Fibroblast of lung (primary cell): ENCODE measurements at places on chromosomes 11 and 22. TPM values are rescaled to one million over a fixed set of nuclear protein-coding genes. Genes with fewer than 3 reads are reported as not detected.

GRCh38 chr11:60792521-60792920 is 7.4 kb downstream of the MS4A10 start:
- no peaks in the 10 kb centered on the region for H3K4me1 ChIP-seq
- no peak overlapping the region for H3K4me3 ChIP-seq
- no peaks in the 10 kb centered on the region for H3K36me3 ChIP-seq
- no peak overlapping the region for H3K27ac ChIP-seq

DNA sequence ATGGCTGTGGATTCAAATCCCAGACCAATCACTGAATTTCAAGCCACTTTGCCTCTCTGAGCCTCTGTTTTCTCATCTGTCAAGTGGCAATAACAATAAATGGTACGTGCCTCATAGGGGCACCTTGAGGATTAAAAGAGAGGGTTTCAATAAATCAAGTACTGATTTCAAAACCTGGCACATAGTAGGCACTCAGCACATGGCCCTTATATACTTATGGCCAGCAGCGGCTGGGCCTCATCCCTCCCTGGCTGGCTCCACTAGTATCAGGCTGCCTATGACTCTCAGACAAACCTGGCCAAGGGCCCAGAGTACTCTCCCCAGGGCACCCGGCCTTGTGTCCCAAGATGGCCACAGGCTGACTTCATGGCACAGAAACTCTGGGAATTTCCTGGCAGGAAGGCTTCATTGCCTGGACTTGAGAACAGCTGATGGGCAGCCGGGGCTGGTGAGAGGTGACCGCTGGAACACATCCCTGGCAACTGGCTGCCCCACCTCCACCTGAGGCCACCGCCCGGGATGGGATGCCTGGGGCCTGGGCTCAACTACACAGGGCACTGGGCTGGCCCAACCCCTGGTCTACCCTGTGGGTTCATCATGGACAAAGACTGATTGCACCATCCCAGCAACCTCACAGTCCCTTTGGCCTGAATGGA is 3.4 kb downstream of the FADS3 start:
- peak; percentile 86 for DNase-seq
- peaks cover 2% of the 10 kb centered on the region for H3K36me3 ChIP-seq
- no peak overlapping the region for H3K4me3 ChIP-seq
- no peaks in the 10 kb centered on the region for H3K27me3 ChIP-seq
- peak overlapping the region; percentile 64 for H3K27ac ChIP-seq
- H3K4me1 ChIP-seq = peaks cover 3% of the 10 kb centered on the region

- no peak for DNase-seq
- H3K27ac ChIP-seq = no peak overlapping the region
- H3K27me3 ChIP-seq = no peaks in the 10 kb centered on the region
- H3K36me3 ChIP-seq = no peaks in the 10 kb centered on the region
- H3K4me1 ChIP-seq = no peaks in the 10 kb centered on the region
These were observed 14.0 kb downstream of the B3GAT1 start for GRCh38 chr11:134398079-134398444.

DNA sequence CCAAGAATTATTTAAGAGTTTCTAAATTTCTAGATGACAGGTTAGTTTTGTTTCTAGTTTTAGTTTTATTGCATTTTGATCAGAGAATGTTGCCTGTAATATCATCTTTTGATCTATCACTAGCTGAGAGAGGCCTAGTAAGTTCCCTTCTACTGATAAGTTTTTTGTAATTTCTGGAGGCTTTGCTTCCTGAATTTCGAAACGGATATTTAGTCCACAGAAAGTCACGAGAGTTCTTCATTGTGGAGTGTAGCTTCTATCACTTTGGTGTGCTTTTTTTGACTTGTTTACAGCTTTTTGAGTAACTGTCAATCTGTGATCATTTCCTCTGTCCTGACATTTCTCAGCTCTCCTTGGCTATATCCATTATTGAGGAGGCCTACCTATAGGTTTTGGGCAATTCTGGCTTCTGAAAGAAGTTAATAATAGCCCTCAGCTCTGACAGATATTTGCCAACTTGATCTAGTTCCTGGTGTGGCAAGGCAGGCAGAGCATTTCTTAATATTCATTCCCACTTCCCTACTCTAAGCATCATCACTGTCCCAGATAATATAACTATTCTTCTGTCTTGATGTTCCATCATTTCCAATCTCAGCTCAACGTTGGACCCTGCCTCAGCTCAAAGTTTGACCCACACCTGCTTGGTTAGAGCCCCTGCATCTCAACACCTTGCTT is 171.3 kb downstream of the BLID start:
- H3K4me1 ChIP-seq = no peaks in the 10 kb centered on the region
- H3K36me3 ChIP-seq = no peaks in the 10 kb centered on the region
- H3K4me3 ChIP-seq = no peak overlapping the region
- DNase-seq = no peak
- no peak overlapping the region for H3K27ac ChIP-seq

- no peaks in the 10 kb centered on the region for H3K27me3 ChIP-seq
- peaks cover 25% of the 10 kb centered on the region for H3K36me3 ChIP-seq
- H3K4me3 ChIP-seq = peak within 1 kb of the TSS; percentile 88
- H3K27ac ChIP-seq = peak within 1 kb of the TSS; percentile 79
- peak; percentile 96 for DNase-seq
These were observed at the start of gene PIM3 for GRCh38 chr22:49960159-49961004. TSS of gene PIM3 (plus strand) at chr22:49960772. CDS start at chr22:49960948, 176 bp downstream.

Gene NTM
- total RNA-seq = 9.2 and 28.6 TPM in 2 replicates

GRCh38 chr11:126634963-126635362 is 279.5 kb downstream of the ST3GAL4 start:
- H3K27ac ChIP-seq = no peak overlapping the region
- no peaks in the 10 kb centered on the region for H3K27me3 ChIP-seq
- DNase-seq = no peak
- H3K4me1 ChIP-seq = peaks cover 7% of the 10 kb centered on the region
- H3K36me3 ChIP-seq = no peaks in the 10 kb centered on the region
- no peak overlapping the region for H3K4me3 ChIP-seq

- peaks cover 2% of the 10 kb centered on the region for H3K4me1 ChIP-seq
- H3K27ac ChIP-seq = no peak overlapping the region
- no peaks in the 10 kb centered on the region for H3K36me3 ChIP-seq
- H3K4me3 ChIP-seq = no peak overlapping the region
- no peaks in the 10 kb centered on the region for H3K27me3 ChIP-seq
- DNase-seq = no peak
These were observed 103.1 kb downstream of the NAT10 start for GRCh38 chr11:34208266-34209135.

DNA sequence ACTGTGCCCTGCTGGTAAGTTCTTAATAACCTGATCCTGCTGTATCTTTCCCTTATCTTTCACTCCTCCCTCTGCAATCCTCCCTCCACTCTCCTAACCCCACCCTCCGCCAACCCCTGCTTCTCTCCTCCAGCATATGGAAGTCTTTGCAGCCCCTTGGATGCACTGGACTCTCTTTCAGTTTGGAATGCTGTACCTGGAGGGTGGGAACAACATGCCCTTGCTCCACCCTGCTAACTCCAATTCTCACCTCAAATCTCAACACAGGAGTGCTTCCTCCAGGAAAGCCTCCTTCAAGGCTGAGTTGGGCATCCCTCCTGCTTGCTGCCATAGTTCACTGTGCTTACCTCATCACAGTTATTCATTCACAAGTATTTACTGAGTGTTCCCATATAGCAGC is 52.8 kb upstream of the LDLRAD3 start:
- no peaks in the 10 kb centered on the region for H3K36me3 ChIP-seq
- H3K4me1 ChIP-seq = no peaks in the 10 kb centered on the region
- no peaks in the 10 kb centered on the region for H3K27me3 ChIP-seq
- H3K27ac ChIP-seq = no peak overlapping the region
- H3K4me3 ChIP-seq = no peak overlapping the region

- no peaks in the 10 kb centered on the region for H3K27me3 ChIP-seq
- peaks cover 47% of the 10 kb centered on the region for H3K4me1 ChIP-seq
- H3K4me3 ChIP-seq = peak overlapping the region; percentile 98
- peak overlapping the region; percentile 97 for H3K27ac ChIP-seq
- H3K36me3 ChIP-seq = peaks cover 55% of the 10 kb centered on the region
These were observed 64.3 kb upstream of the PPARA start for GRCh38 chr22:46085828-46086576.

Gene POU2AF1
- 0.17 TPM in 1 of 2 replicates, not detected in the other for total RNA-seq

DNA sequence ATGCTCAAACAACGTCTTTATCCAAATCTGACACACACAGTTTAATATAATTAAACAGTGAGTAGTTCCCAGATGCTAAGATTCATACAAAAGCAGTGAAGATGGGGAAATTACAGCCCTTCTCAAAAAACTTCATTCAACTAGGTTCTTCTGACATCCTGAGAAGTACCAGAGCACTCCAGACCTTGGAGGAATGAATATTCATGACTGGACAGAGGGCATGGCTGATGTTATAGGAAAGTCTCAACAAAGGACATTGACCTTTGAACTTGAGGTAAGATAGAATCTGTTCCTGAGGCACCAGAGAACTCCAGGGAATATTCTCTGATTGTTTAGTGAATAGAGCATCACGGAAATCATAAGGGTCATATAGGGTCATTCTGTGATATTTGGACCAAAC is 106.4 kb upstream of the SLC5A12 start:
- no peaks in the 10 kb centered on the region for H3K36me3 ChIP-seq
- H3K4me1 ChIP-seq = peaks cover 4% of the 10 kb centered on the region
- no peaks in the 10 kb centered on the region for H3K27me3 ChIP-seq
- no peak for DNase-seq
- peak overlapping the region; percentile 27 for H3K27ac ChIP-seq

Gene OR52I2
- total RNA-seq = not detected in 2 replicates

DNA sequence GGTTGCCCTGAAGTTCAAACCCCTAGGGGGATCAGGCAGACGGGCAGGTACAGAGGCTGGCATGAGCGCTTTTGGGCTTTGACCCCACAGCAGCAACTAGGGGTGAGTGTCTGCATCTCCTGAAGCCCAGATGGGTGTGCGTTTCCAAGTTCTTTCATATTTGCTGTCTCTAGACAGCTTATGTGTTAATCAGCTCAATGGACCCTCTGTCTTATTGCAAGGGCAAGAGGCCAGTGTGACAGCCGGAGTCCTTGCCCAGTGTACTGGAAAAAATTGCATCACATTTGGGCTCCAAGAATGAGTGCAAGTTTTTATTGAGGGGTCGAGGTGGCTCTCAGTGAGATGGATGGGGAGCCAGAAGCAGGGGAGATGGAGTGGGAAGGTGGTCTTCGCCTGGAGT is 1863.7 kb upstream of the RAG2 start:
- H3K4me3 ChIP-seq = no peak overlapping the region
- H3K36me3 ChIP-seq = no peaks in the 10 kb centered on the region
- no peak overlapping the region for H3K27ac ChIP-seq
- H3K27me3 ChIP-seq = no peaks in the 10 kb centered on the region

Gene UPK3A
- not detected in 2 replicates for total RNA-seq

Gene TUBA8
- total RNA-seq = 0.51 and 0.83 TPM in 2 replicates

Gene P2RY2
- under 0.01 and 0.17 TPM in 2 replicates for total RNA-seq

DNA sequence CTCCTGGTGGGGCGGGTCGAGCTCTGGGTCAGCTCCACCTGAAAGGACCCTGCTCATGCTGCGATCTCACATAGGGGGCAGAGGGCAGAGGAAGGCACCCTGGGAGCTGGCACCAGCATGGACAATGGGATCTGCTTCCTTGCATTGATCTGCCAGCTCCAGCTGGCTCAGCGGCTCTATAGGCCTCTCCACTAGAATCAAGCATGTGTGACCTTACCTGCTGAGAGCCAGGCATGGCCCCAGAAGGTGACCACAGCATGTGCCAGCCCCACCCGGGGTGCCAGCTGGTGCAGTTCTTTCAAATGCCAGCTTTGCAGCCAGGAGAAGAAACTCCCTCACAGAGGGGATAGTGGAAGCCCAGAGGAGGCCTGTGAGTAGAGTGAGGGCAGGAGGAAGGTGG is 22.0 kb upstream of the KLHL35 start:
- peaks cover 6% of the 10 kb centered on the region for H3K4me1 ChIP-seq
- H3K27ac ChIP-seq = no peak overlapping the region
- DNase-seq = no peak
- no peak overlapping the region for H3K4me3 ChIP-seq
- peaks cover 2% of the 10 kb centered on the region for H3K27me3 ChIP-seq
- H3K36me3 ChIP-seq = no peaks in the 10 kb centered on the region

GRCh38 chr11:73163638-73164174 is 21.6 kb upstream of the FCHSD2 start:
- no peak overlapping the region for H3K27ac ChIP-seq
- H3K4me3 ChIP-seq = no peak overlapping the region
- DNase-seq = no peak

- H3K4me1 ChIP-seq = peaks cover 12% of the 10 kb centered on the region
- H3K27ac ChIP-seq = no peak overlapping the region
- DNase-seq = peak; percentile 99
These were observed 38.1 kb downstream of the NUP50 start for GRCh38 chr22:45201678-45202332.

DNA sequence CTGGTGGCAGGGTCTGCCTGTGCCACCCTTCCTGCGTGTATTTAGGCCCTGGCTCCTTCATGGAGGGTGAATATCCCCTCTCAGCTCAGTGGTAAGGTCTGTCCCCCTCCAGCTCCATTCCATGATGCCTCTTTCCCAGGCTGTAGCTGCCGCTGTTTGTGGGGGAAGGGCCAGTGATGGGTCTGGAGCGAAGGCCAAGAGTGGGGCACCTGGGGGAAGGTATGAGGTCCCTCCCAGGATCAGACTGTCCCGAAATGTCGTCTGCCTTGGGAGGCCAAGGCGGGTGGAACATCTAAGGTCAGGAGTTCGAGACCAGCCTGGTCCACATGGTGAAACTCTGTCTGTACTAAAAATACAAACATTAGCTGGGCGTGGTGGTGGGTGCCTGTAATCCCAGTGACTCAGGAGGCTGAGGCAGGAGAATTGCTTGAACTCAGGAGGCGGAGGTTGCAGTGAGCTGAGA is 1.1 kb downstream of the CD151 start:
- peak overlapping the region; percentile 88 for H3K27ac ChIP-seq
- no peaks in the 10 kb centered on the region for H3K27me3 ChIP-seq
- DNase-seq = peak; percentile 40
- H3K36me3 ChIP-seq = peaks cover 26% of the 10 kb centered on the region

- H3K27ac ChIP-seq = no peak overlapping the region
- peaks cover 2% of the 10 kb centered on the region for H3K36me3 ChIP-seq
- H3K4me1 ChIP-seq = no peaks in the 10 kb centered on the region
- H3K4me3 ChIP-seq = no peak overlapping the region
- DNase-seq = no peak
These were observed 13.2 kb downstream of the TANGO2 start for GRCh38 chr22:20034143-20034542.

GRCh38 chr11:110828086-110828485 is 115.8 kb upstream of the ARHGAP20 start:
- H3K27me3 ChIP-seq = no peaks in the 10 kb centered on the region
- no peaks in the 10 kb centered on the region for H3K36me3 ChIP-seq
- H3K27ac ChIP-seq = no peak overlapping the region

GRCh38 chr11:15276621-15277020 is 161.9 kb downstream of the INSC start:
- no peak overlapping the region for H3K27ac ChIP-seq
- no peaks in the 10 kb centered on the region for H3K27me3 ChIP-seq
- no peak overlapping the region for H3K4me3 ChIP-seq
- no peak for DNase-seq
- H3K4me1 ChIP-seq = no peaks in the 10 kb centered on the region

DNA sequence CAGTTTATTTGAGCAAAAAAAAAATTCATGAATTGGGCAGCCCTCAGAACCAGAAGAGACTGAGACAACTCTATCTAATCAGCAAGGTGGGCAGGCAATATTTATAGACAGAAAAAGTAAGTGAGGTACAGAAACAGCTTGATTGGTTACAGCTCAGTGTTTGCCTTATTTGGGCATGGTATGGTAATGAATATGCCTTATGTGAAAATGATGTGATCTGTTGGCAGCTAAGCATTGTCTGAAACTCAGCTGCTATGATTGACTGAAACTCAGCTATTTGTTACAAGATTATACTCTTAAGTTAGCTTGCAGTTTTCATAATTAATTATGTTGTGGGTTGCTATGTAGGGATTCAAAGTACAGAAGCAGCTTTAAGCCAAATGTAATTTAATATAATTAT is 127.6 kb downstream of the CNTN5 start:
- DNase-seq = no peak
- no peak overlapping the region for H3K27ac ChIP-seq
- H3K36me3 ChIP-seq = no peaks in the 10 kb centered on the region
- no peaks in the 10 kb centered on the region for H3K27me3 ChIP-seq
- H3K4me3 ChIP-seq = no peak overlapping the region

Gene SERPING1
- 17.2 and 20.0 TPM in 2 replicates for total RNA-seq

Gene OR51B2
- total RNA-seq = not detected in 2 replicates

Gene GPHA2
- total RNA-seq = not detected in 2 replicates

Gene OR52A1
- total RNA-seq = not detected in 2 replicates
